ENCODE measurements at places on chromosomes 7 and 10.

DNA sequence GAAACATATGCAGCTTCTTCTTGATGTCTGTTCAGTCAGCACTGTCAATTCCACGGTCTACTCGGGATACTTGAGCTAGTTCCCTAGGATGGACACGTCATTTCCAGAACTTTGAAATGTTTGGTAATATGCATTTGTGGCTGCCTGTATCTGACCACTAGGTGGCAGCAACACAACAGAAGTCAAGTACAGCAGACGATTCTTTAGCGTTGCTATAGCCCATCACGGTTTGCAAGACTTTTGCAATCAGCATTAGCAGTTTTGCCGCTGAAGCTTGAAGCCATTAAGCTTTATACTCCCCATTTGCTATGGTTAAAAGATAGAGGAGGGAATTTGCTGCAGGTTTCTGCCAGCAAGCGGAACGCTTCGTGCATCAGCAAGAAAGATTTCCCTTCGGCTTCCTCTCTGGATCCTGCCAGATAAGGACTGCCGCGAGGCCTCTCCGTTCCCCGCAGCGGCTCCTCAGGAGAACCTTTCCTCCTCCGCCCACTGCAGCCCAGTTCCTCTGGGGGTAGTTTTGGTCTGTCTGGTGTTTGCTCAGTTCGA lies 63.5 kb downstream of the ABCC2 start:
- DNase-seq = peak; percentile 83

DNA sequence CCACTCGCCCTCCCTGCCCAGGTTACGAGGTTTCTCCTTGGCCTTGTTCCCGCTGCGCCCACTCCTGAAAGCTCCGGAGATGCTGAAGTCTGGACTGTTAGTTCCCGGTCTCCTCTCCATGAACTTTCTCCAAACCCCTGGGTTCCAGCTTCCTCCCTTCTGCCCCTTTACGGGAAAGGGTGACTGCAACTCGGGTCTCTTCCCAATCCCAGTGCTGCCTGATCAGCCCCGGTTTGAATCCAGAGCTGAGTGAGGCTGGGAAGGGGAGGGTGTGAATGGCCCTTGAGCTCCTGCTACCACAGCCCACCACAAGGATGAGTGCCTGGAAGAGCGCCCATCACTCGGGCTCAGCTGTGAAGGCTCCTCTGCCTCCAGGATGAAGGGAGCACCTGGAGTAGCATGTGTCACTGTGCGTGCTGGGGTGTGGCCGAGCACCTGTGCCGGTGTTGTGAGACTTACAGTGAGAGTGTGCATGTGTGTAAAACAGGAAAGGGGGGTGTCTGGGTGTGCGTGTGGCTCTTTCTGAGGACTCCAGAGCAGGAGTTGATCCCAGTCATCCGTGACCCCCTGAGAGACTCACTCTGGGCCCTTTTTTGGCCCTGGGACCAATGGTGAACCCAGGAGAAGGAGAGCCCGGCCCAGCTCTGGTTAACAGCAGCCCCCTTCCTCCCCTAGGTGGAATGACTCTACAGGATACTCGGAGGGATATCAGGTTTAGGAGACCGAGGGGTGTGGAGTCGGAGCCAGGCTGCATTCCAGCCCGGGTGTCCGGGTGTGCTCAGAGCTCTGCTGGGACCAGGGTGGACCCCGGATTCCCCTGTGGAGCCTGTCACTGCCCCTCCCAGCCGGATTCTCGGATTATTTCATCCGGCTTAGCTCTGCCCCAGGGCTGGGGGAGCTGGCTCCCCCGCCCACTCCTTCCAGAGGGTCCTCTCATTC lies 1.1 kb upstream of the ZNF467 start:
- peak; percentile 46 for DNase-seq

- DNase-seq = peak; percentile 38
Measured at GRCh38 chr7:28784171-28784902, 173.8 kb downstream of the TRIL start.

DNA sequence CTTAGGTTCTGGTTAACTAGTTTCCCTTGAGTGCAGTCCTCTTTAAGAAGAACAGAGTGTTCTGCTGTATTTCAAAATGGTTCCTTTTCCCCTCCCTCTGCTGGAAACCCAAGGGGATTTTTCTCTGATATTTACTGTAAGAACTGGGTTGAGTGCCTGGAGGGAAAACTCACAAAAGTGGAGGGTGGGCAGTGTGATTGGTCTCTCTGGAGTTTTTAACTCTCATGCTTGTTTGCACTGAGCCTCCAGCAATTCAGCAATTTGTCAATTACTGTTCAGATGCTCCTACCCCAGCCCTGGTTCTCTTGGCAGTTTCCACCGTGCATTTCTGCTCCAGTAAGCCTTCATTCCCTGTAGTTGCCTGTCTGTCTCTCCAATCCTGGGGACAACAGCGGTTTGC lies 273.4 kb upstream of the SORCS1 start:
- DNase-seq = no peak

DNA sequence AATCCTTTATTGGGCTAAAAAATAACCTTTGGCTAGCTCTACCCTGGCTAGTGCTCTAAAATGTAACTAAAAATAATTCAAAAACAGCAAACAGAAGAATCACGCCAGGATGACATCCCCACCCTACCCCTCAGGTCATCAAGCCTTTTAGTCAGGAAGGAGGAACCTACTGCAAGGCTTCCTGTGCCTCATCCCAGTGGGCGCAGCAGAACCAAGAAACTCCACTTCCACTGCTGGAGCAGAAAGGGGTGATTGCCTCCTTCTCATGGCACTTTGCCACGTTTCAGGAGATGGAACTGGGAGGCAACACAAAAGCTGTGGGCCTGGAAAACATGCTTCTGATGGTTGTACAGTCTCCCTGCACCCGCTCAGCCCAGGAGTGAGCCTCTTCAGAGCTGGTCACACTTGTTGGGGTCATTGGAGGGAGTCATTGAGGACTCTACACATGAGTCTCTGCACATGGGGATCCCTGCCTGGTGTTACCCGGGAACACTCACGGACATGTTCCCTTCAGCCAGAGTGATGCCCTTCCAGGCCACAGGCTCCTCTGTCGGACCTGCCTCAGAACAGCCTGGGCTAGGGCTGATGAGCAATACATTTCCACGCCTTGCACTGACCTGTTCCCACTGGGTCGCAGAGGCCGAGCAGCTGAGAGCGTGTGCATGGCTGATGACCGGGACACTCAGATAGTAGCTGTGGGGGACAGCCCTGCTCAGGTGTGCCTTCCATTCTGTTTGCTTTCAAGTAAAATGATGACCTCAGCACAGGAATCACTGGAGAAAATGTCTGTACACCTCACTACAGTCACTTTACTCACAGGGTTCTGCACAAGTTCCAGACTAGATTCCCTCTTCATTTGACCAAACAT lies 355.3 kb downstream of the FGFR2 start:
- DNase-seq = no peak

- no peak for DNase-seq
Measured at GRCh38 chr7:46226860-46227259, 305.8 kb upstream of the IGFBP3 start.

DNA sequence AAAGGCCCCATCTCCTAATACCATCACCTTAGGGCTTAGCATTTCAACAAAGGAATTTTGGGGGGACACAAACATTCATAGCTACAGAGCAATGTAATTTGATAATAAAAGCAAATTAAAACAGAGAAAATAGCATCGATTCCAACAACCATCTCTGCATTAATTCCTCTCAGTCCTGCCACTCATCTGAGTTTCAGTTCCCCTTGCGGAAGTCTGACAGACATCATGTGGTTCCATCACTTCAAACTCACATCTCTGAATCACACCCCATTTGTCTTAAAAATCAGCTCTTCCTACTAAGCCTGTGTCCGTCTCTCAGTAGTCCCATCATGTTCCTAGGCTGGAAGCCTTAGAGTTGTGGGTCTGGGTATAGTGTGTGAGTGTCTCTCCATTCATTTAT lies 3.6 kb downstream of the ADCK2 start:
- no peak for DNase-seq

GRCh38 chr10:4006858-4007257 lies 221.8 kb upstream of the KLF6 start:
- DNase-seq = no peak

DNA sequence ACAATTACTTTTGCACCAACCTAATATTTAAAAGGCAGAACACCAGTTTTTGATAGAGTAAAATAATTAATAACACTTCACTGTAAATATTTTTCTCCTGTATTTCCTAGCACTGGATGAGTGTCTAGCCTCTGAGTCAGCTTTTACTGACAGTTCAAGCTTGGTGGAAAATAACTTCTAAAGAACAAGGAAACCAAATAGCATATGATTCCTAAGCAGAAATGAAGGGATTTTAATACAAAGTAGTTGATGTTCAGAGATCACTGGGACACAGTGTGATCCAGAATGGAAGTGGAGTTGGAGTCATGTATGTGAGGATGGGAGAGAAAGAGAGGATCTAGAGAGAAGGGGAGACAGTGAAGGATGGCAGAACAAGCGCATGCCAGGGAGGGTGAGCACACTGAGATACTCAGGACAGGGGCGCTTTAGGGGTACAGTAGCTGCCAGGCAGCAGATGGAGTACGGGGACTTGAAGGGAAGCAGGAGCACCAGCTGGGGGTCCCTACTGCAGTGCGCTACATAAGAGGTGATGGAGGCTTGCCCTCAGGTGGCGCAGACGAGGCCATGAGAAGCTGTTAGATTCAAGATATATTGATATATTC lies 117.9 kb upstream of the KLF6 start:
- DNase-seq = no peak

DNA sequence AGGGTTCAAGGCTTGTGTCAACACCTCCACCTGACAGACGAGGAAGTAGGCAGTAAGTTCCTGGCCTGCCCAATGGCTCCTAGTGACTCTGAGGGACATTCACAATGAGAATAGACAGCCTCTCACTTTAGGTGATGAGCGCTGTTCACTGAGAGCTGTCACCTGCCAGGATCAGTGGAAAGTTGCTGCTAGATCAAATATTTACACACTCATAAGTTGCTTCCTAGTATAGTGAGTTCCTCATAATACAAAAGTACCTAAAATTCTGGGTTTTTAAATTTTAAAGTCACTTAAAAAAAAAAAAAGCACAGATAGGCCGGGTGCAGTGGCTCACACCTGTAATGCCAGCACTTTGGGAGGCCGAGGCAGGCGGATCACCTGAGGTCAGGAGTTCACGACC lies 320.8 kb downstream of the PRPF18 start:
- DNase-seq = no peak

- peak; percentile 51 for DNase-seq
Measured at GRCh38 chr10:6204341-6205191, 1.8 kb downstream of the PFKFB3 start.

DNA sequence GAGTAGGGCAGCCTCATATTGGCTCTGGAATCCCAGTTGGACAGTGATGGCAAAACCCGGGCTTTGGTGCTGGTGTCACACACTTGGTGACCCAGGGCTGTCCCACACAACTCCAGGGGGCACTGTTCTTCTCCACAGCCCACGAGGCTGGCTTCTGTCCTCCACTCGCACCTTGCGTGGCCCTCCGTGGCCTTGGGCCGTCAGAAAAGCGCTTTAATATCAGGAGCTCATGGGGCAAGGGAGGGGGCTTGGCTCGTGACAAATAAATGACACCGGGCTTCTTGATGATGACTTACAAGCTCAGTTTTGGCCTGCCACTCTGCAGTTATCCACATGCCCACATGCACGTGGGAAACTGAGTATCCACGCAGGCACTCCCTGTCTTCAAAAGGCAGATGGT lies 8.1 kb downstream of the DOCK1 start:
- no peak for DNase-seq

DNA sequence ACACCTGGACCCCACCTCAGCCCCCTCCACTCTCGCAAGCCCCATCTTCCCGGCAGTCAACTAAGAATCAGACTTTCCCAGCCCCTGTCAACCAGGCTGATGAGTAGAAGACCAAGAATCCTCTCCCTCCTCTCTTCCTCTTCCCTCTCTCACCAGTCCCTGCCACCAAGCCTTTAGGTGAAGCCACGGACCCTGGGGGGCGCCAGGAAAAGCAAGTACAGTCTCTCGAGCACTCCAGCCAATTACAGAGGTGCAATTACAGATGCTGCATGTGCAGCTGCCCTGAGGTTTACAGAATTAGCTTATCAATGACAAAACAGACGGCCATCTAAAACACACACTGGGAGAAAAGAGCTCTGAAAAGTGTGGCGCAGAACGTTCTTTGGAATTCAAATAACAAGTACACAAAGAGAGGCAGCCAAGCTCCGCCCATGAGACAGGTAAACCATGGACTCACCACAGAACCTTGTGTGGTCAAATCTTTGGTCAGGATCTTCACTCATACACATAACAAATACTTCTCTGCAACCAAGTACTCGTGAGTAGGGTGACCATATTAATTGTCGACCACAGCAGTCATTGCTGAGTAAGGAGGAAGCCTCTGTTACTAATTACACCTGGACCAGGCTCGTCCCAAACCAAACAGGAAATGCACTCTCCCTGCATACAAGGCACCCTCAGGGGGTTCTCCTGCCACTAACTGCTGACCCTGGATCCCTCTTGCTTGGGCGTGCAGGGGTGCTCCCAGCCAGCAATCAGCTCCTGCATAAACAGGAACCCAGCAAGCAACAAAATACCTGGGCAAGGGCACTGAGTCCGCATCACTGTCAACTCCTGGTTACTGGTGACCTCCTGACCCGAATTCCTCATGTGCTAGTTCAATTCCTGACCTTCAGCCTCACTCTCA lies 189.2 kb downstream of the FAM107B start:
- DNase-seq = no peak

DNA sequence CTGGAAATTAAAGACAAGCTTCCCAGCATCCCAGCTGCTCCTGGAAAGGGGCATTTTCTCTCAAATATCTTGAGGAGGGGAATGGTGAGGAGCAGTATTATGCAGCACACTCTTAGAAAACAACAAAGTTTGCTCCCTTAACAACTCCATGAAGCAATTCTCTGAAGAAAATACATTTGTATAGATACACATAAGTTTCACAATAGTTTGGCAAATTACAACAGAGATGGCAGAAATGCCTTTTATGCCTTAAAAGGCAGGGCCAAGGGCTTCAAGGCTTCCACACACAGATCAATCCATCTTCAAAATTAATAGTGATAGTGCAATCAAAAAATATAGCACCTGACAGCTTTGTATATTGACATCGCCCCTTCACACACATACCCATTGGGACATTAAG lies 12.2 kb downstream of the DGKI start:
- DNase-seq = no peak

GRCh38 chr7:151272405-151272804 lies 23.9 kb upstream of the SMARCD3 start:
- no peak for DNase-seq

DNA sequence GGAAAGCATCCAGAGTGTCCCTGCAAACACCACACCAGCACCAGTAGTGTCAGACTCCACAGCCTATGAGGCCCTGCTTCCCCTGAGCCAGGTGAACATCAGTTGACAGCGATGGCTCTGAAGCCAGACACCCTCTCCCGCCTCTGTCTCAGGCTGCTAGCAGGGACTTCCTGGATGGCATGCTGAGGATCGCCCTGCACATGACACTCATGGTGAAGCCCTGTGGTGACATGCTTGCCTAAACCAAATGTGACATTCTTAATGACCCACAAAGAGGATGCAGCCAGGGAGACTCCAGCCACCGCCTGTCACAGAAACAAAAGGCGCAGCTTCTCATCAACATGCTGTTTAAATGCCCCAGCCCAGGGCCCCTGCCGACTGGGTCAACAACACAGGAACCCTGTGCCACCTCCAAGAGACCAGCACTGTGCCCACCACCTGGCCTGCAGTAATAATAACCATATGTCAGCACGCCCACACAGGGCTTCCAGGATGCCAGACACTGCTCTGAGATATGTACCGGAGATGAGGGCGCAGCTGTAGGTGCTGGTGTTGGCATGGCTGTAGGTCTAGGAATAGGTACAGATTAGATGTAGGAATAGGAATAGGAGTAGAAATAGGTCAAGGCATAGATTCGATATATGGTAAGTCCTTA lies 81.3 kb downstream of the GRID1 start:
- peak; percentile 4 for DNase-seq

All from femur (tissue), 1 donor.